Activated T-helper 9 cell treated with anti-CD3 and anti-CD28 coated beads, Interleukin-2, amount 50 U/mL, for 16 hours (primary cell): ENCODE measurements at places on chromosomes 11 and 22.

DNA sequence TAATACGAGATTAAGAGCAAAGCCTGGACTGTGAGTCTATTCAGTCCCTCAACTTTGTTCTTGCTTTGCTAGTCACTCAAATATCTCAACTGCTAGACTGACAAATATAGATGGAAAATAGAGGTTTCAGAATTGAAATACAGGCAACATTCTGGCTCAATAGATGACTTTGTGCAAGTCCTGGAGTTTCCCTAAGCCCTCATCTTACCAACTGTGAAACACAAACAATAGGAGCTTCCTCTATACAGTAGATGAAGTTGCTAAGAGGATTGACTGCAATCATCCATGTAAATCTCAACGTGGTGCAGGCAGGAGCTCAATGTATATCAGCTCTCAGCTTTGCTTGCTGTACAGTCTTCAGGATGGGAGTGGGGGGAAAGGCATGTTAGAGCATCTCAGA, 6.2 kb upstream of the MPEG1 start:
- no peak for DNase-seq

DNA sequence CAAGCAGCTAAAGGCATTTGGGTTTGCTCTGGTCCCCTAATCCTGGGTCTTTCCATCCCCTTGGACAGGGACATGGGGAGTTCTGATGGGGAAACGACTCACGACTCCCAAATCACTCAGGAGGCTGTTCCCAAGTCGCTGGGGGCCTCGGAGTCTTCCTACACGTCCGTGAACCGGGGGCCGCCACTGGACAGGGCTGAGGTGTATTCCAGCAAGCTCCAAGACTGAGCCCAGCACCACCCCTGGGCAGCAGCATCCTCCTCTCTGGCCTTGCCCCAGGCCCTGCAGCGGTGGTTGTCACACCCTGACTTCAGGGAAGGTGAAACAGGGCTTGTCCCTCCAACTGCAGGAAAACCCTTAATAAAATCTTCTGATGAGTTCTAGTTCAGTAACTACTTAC, 10.7 kb downstream of the UPK3A start:
- no peak for DNase-seq

- no peak for DNase-seq
Measured at GRCh38 chr22:23215294-23216241, 35.3 kb downstream of the BCR start.

DNA sequence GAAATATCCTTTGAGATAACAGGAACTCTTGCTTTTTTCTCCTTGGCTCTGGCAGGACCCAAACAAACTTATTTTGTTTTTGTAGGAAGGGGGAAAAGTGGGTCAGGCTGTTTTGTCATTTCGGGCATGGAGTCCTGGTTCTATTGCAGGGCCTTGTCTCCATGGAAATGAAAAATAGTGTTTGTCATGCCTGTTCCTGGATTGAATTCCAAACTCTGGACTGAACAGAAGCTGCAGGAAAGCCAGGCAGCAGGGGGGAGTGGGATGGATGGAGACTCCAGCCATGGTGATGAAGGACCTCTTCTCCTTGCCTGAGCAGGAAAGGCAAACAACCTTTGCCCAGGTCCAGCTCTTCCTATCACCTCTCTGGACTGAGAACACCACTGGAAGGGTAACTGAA, 87.0 kb downstream of the SCN3B start:
- no peak for DNase-seq

DNA sequence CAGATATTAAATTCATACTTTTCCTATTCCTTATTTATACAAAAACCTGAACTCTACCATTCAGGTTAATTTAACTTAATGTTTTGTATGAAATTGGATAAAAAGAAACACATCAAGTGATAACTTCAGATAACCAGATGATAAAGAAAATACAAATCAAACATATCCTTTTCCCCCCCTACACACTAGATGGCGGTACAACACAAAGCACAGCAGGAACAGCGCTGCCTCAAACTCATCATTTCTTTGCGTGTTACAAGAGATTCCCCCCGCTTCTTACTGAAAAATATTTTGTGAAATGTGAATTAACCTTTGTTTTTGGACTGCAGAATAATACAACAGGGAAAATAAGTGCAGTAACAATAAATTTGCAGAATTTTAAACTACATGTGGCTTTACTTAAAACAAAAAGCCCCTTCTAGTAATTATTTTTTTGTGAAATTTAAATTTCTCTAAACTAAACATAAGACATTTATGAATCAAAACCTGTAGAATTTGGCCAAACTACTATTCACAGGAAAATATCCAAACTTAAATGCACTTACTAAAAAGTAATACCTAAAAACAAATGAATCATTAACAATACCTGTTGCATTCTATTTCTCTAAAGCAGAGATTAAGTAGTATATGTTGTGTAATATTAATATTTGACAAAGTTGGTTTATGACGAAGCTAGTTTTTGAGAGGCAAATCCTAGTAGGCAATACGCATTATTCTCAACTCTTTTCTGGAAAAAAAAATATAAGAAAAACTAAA, 74.4 kb downstream of the ARHGAP32 start:
- no peak for DNase-seq

- no peak for DNase-seq
Measured at GRCh38 chr22:32476281-32477195, 1.9 kb downstream of the FBXO7 start.

DNA sequence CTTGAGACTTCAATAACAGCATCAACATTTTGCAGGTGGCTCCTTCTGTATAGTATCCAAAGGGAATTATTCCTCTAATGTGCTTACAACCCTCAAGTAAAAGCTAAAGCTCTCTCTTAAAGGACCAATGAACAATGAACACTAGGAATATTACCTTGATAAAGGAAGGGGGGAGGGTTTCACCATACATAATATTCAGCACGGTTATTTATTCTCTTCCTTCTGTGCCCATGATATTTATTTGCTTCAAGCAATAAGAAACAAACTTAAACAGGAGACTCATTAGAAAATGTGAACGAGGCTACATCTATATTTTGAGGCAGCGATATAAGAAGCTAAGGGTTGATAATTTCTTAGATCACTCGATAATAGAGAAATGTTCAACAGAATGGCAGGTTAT, 21.2 kb downstream of the BLID start:
- no peak for DNase-seq

DNA sequence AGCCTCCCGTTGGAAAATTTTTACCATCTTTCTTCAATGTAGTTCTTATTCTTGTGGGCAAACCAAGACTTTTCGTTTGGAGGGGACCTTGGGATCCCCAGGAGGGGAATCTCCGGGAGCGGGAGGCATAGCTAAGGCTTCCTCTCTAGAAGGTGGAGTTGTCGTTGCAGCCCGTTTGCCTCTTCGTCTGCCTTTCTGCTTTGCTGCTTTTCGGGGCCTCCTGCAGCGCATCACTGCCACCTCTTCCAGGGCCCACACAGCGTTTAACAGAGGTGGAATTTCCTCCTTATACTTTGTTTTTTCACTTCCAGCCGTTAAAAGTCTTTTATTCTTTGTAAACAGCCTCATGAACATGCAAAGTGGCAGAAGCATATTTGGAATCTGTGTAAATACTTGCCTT, 3.5 kb upstream of the IFITM3 start:
- no peak for DNase-seq

DNA sequence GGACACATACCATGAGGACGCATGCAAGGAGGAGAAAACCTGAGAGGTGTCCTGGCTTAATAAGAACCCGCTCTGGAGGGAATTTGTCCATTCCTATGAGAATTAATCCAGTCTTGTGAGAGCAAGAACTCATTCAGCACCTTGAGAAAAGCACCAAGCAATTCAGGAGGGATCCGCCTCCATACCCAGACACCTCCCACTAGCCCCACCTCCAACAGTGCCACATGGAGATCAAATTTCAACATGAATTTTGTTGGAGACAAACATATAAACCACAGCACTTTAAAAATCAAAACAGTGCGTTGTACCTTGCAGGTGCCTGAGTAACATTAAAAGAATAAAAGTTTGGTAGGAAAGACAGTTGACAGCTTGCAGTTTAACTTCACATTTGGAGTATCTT, 11.4 kb downstream of the UBE4A start:
- DNase-seq: no peak
